Neuronal stem cell (in vitro differentiated cells): ENCODE measurements at places on chromosomes 16 and 17.

DNA sequence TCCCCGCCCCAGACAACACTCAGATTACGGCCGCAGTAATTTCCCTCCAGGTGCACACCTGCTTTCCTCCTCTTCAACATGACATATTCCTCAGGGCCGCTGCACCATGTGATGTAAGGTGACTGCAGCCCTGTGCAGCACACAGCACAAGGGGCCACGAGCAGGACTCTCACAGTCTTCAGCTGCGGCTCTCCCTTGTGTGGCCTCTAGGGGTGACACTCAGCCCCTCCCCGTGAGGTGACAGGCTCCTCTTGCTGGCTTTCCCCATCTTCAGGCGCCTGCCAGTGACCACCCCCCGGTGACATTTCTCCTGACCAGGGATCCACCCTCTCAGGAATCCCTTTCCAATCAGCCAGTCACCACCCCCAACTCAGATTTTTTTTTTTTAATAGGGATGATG lies 31.3 kb upstream of the ABCC3 start:
- DNase-seq = no peak

DNA sequence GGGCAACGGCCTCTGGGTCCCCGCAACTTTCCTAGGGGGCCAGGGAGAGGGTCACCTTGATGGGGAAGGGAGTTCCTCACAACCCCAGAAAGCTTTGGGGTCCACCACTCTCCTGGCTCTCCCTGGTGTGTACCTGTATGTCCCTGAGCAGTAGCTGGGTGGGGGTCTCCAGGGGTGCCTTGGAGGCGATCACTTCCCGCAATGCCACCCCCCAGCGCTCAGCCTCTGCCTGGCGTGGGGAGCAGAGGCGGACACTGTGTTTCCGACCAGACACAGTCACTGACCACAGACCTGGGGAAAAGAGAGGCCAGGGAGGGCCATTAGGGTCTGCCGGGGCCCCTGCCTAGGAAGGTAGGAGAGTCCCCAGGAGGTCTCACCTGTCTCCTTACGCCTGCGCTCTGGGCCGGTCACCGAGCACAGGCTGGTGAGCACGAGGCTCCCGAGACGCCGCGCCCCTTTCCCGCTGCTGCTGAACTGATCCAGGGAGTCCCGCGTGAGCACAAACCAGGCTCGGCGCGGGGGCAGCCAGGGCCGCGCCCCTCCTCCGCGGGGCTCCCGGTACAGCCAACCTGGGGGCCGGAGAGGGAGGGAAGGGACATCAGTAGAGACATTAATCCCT lies 3.4 kb downstream of the PLEKHH3 start:
- no peak for DNase-seq

- DNase-seq = no peak
Measured at GRCh38 chr16:8565498-8565897, 24.8 kb downstream of the TMEM114 start.

- no peak for DNase-seq
Measured at GRCh38 chr17:46049656-46050055, 50.6 kb downstream of the STH start.
